ENCODE measurements at places on chromosomes 7 and 10. TPM values are rescaled to one million over a fixed set of nuclear protein-coding genes. Genes with fewer than 3 reads are reported as not detected.

DNA sequence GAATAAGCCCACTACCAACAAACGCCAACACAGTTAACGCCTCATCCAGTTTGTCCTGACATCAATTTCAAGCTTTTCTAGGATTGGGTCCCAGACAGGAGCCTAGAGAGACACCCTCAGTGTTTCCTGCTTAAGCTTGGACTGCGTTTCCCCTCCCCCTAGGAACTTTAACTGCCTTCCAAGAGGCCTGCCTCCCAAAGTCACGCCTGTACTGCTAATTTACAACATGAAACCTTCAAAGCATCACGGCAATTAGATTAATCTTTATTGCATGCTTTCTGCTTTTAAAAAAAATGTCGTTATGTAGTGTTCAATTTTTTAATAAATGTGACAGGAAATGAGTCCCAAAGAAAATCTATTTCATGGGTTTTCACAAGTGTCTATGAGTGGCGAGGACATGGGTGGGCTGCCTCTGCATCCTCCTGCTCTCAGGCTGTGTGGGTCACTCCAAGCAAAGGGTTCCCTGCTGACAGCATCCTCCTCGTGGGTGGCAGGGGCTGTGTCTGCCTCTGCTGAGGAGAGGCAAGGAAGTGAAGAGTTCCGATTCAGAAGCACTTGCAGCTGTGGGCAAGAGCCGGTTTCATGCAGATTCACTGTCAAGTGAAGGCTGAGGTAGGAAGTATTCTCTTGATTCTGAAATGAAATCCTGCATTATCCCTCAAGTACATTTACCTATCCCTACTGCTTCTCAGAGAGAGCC lies 193.0 kb upstream of the KMT2E start:
- DNase-seq: no peak

GRCh38 chr7:46205478-46205877 lies 284.4 kb upstream of the IGFBP3 start:
- no peak for DNase-seq

The HKDC1 gene
- not detected for total RNA-seq

The PRPS1L1 gene
- not detected for total RNA-seq

The GTF2IRD2 gene
- total RNA-seq: 19.9 TPM

DNA sequence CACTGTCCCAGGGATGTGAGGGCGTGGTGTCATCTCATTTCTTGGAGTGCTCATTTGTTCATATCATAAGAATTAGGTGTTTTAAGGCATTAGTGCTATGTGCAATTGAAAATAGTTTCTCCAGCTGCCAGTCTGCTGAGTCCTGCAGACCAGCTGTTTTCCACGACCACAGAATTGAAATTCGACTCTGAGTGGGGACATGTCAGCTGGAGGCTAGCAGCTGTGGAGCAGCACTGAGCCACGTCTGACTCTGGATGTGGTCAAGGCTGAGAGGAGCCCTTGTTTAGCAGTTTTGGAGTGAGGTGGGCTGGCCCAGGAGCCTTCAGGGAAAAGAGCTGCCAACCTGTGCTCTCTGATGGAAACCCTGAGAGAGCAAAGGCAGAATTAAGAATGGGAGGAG lies 156.3 kb upstream of the GRB10 start:
- no peak for DNase-seq

The AS3MT gene
- 10.4 TPM for total RNA-seq

The ANLN gene
- total RNA-seq: 87.1 TPM

- DNase-seq: no peak
Observed at GRCh38 chr7:100974021-100974420, 4.7 kb downstream of the MUC12 start.

The TM9SF3 gene
- 106 TPM for total RNA-seq

GRCh38 chr10:31623466-31623865 lies 304.4 kb downstream of the ZEB1 start:
- no peak for DNase-seq

DNA sequence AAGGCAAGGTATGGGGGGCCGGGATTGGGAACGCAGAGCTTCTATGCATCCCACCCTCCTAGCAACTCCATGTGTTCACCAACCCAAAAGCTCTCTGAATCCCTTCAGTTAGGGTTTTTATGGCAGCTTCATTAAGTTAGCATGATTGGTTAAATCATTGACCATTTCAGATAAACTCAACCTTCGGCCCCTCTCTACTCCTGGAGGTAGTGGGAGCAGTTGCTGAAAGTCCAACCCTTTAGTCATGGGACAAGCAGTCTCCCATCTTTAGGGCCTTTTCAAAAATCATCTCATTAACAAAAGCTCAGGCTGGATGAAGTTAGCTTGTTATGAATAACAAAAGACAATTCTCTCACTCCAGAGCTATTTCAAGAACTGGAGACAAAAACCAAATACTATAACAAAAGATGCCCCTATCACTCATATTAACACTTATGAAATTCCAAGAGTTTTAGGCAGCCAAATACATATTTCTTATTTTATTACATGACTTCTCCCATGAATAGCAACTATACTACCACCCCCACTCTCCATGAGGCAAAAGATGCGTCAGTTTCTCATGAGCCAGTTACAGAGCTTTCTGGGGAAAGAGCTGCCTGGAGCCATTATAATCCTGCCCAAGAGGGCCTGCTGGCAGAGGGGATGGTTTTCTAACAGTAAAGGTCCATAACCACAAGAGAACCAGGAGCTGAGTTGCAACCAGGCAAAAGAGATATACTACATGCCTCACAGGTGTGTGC lies 44.6 kb downstream of the SLC16A12 start:
- DNase-seq: no peak

The ATRNL1 gene
- 44.1 TPM for total RNA-seq

DNA sequence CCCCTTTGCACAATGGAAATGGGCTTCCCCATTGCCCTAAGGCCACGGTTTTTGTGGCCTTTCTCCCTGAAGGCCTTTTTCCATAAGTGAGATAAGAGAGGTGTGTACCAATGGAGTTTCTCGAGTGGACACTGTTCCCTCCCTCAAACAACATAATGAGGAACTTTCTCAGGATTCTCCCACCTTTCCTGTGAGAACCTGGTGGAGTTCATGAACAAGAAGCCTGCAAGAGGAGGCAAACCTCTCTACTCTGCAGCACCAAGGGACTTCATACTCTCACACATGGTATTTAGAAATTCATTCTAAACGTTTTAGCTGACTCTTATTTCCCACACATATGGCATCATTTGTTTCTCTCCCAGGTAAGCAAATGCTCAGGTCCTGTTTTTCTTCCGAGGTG lies 7.3 kb upstream of the RBM33 start:
- no peak for DNase-seq

- no peak for DNase-seq
Observed at GRCh38 chr7:99278180-99278579, 5.5 kb downstream of the MYH16 start.

The OR6B1 gene
- not detected for total RNA-seq

DNA sequence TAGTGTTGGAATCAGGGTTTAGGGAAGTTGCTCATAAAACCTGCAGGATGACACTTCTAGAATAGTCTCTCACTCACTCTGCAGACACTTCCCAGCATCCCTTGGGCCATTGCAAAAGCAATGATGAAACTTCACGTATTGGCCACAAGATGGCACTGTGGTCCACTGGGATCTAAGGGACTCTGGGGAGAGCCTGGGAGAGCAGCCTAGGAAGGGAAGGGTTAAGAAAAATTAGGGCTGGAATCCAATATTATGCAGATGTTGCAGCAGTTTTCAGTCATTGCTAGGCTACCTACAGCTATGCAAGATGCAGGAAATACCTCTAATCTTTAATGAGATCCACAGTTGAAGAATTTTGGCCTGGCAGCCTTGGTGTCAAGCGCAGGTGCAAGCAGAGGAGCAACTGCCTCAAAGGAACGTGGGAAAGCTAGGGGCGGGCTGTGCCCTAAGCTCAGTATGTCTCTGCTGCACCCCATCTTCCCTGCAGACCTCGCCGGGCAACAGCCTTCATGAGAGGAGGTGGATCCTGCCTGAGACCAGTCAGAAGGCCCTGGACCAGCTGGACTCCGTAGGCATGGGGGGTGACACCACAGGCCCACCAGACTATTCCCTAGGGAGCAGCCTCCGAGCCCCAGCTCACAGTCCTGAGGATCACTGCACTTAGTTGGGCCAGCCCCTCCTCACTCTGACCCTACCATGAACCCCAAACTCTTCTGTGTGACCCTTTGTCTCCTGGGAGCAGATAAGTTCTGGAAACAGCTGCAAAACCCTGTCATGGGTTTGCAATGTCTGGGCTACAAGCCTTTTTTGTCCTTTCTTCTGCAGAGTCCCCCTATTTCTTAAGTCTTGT lies 127.9 kb upstream of the PRSS58 start:
- peak; percentile 36 for DNase-seq

- DNase-seq: no peak
Observed at GRCh38 chr7:139915864-139916716, 87.0 kb downstream of the TBXAS1 start.

GRCh38 chr10:88987840-88988239 lies 2.8 kb upstream of the FAS start:
- DNase-seq: no peak

GRCh38 chr10:28925121-28925663 lies 247.9 kb downstream of the BAMBI start:
- DNase-seq: no peak

The FAM237B gene
- total RNA-seq: not detected

DNA sequence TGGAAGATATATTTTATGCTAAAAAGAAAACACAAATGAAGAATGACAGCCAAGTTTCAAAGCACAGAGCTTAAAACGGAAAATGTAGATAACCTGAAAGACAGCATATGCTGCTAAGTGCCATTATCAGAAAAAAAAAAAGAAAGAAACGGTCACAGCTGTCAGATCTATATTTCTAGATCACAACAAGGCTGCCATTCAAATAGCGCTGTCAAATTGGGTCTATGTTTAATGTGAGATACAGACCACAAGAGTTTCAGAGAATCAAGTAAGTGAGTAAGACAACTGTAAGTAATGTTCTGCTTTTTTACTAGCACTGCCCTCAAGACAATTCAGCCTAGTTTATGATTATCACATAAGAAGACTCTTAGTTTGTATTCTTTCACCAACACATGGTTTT lies 66.1 kb upstream of the RNF148 start:
- no peak for DNase-seq

The DKK1 gene
- 3.3 TPM for total RNA-seq

DNA sequence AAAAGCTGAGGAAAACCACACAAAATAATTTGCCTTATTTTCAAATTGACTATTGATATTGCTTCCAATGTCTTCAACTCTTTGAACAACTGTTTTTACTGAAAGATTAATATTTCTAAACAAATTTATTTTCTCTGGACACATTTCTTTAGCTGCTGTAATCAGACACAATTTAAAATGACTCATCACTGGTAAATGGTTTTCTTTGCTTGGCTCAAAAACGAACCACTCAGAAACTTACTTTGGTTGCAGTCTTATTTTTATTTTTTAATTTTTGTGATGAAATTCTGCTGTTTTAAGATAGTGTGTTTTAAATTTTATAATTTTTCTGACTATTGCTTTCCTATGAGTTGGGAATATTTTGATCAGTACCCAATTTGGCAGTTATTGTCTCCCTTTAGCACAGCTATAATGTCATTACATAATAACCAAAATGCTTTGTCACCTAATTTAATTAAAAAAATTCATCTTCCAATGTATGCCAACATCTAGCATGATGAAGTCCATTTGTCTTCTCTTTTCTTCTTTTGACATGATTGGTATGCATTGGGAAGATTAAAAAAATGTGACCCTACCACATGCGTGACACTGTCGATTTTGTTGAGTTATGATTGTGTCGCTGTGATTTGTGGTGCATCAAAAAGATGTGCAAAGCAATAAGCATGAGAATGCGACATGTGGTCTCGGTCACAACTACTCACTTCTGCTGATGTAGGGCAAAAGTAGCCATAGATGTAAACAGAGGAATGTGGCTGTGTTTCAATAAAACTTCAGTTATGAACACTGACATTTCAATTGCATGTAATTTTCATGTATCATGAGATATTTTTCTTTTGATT lies 222.3 kb downstream of the SUGCT start:
- DNase-seq: no peak

GRCh38 chr7:143305423-143306070 lies 10.4 kb upstream of the CLCN1 start:
- peak; percentile 68 for DNase-seq

The BLNK gene
- total RNA-seq: not detected
